ENCODE measurements at places on chromosomes 13 and 19. TPM values are rescaled to one million over a fixed set of nuclear protein-coding genes. Genes with fewer than 3 reads are reported as not detected.

The ZNF99 gene
- total RNA-seq, result 13.2 TPM

The ZNF358 gene
- total RNA-seq, result 29.9 TPM

The ZNF256 gene
- 14.0 TPM for total RNA-seq

The WDR87 gene
- 1.7 TPM for total RNA-seq

The TEX26 gene
- total RNA-seq, result not detected

The NLRP5 gene
- 0.24 TPM for total RNA-seq

The RASGRP4 gene
- total RNA-seq, result 0.96 TPM

The PCDH9 gene
- 52.7 TPM for total RNA-seq

Data from umbilical cord (tissue), 2 donors.